Mammary microvascular endothelial cell (primary cell): ENCODE measurements at places on chromosomes 12 and 14. TPM values are rescaled to one million over a fixed set of nuclear protein-coding genes. Genes with fewer than 3 reads are reported as not detected.

The RAB21 gene
- total RNA-seq: 26.3 and 30.5 TPM in 2 replicates

The ZNF385A gene
- total RNA-seq: 1.00 and 3.1 TPM in 2 replicates

The DAO gene
- not detected in 2 replicates for total RNA-seq

The NANOG gene
- not detected in 2 replicates for total RNA-seq

The TMEM179 gene
- total RNA-seq: 0.73 TPM in 1 of 2 replicates, not detected in the other

The ANKRD33 gene
- total RNA-seq: 1.0 TPM in 1 of 2 replicates, not detected in the other

The KRT6C gene
- total RNA-seq: not detected in 2 replicates

The ERG28 gene
- total RNA-seq: 16.1 and 17.4 TPM in 2 replicates

The SNW1 gene
- total RNA-seq: 55.0 and 58.2 TPM in 2 replicates

The NFATC4 gene
- 4.1 and 9.0 TPM in 2 replicates for total RNA-seq

The CDKN3 gene
- 67.5 and 85.0 TPM in 2 replicates for total RNA-seq

The NYNRIN gene
- total RNA-seq: 4.8 and 5.5 TPM in 2 replicates

The TMEM233 gene
- 0.40 and 1.4 TPM in 2 replicates for total RNA-seq

The KRT8 gene
- total RNA-seq: 13.9 and 14.4 TPM in 2 replicates

The TAS2R9 gene
- total RNA-seq: not detected in 2 replicates

The CLEC1B gene
- not detected in 2 replicates for total RNA-seq

The KCNC2 gene
- total RNA-seq: not detected in 2 replicates

The TRHDE gene
- not detected in 2 replicates for total RNA-seq

The PDE3A gene
- 1.1 TPM in 2 replicates for total RNA-seq

The COX8C gene
- total RNA-seq: not detected in 2 replicates

The TAS2R20 gene
- 0.10 and 0.13 TPM in 2 replicates for total RNA-seq

The USP15 gene
- total RNA-seq: 35.2 and 44.4 TPM in 2 replicates

The RNF10 gene
- 110 and 160 TPM in 2 replicates for total RNA-seq

The OLR1 gene
- total RNA-seq: not detected in 2 replicates

The PRR4 gene
- 0.20 TPM in 1 of 2 replicates, not detected in the other for total RNA-seq

The GLS2 gene
- not detected in 2 replicates for total RNA-seq

The C12orf54 gene
- total RNA-seq: not detected in 2 replicates

The RAP1B gene
- total RNA-seq: 318 and 359 TPM in 2 replicates

The PYM1 gene
- total RNA-seq: 32.3 and 41.1 TPM in 2 replicates

The PPP4R4 gene
- total RNA-seq: not detected in 2 replicates

The PTCSC3 gene
- not detected in 2 replicates for total RNA-seq

The TTC9 gene
- total RNA-seq: 0.05 TPM in 1 of 2 replicates, not detected in the other

The POC1B gene
- 11.2 and 13.5 TPM in 2 replicates for total RNA-seq

The PAPLN gene
- total RNA-seq: 18.6 and 19.7 TPM in 2 replicates

The P2RX2 gene
- not detected in 2 replicates for total RNA-seq

The ARHGEF40 gene
- 4.5 and 6.0 TPM in 2 replicates for total RNA-seq

The CFAP251 gene
- total RNA-seq: 2.5 and 5.5 TPM in 2 replicates

The PLXNC1 gene
- 0.80 and 1.6 TPM in 2 replicates for total RNA-seq

The B4GALNT3 gene
- total RNA-seq: 0.13 TPM in 1 of 2 replicates, not detected in the other

The NGB gene
- not detected in 2 replicates for total RNA-seq

The RGS6 gene
- total RNA-seq: not detected in 2 replicates

The RNASE3 gene
- not detected in 2 replicates for total RNA-seq

The CACNA1C gene
- total RNA-seq: 0.05 and 0.20 TPM in 2 replicates
